T-helper 2 cell treated with Interferon-gamma antibody and Interleukin-4, amounts not matched to agents 5 μg/mL and 100 μg/mL, for 36 hours (primary cell): ENCODE measurements at places on chromosomes 5 and 9.
A peak's percentile ranks its signal among the peaks of the same experiment; 100 is the strongest.

DNA sequence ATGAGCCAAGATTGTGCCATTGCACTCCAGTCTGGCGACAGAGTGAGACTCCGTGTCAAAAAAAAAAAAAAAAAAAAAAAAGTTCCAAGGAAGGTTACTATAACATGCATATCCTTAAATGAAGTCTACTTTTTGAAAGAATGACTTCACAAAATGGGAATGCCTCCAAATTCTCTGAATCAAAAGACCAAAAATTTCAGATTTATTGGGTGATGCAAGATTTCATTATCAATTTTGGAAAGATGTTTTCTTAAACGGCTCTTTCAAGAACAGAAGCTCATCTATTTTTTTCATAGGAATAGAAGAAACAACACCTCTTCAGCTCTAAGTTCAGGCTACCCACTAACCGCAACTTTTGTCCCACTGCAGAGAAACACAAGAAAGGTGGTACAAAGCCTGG is 69.9 kb downstream of the AUH start:
- no peak for DNase-seq

GRCh38 chr5:39816156-39816845 is 391.5 kb upstream of the DAB2 start:
- no peak for DNase-seq

- no peak for DNase-seq
Observed at GRCh38 chr5:60586307-60586901, 113.6 kb downstream of the DEPDC1B start.

DNA sequence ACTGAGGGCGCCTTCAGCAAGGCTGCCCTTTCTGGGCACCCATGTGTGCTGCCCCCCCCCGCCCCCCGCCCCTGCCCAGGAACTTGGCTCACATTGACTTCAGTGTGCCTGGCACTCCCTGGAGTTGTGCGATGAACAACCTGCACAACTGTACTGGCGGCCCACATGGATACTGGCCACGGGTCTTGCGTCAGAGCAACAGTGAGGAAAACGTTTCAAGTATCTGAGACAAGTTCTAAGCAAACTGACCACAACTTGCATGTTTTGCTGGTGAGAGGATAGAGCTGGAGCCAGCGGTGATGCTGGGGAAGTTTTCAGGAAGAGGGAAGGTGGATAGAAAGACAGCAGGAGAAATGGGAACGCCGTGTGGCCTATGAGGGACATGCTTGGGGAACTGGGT is 45.4 kb downstream of the HABP4 start:
- no peak for DNase-seq

GRCh38 chr9:16105168-16106020 is 552.6 kb downstream of the CCDC171 start:
- DNase-seq, result no peak

DNA sequence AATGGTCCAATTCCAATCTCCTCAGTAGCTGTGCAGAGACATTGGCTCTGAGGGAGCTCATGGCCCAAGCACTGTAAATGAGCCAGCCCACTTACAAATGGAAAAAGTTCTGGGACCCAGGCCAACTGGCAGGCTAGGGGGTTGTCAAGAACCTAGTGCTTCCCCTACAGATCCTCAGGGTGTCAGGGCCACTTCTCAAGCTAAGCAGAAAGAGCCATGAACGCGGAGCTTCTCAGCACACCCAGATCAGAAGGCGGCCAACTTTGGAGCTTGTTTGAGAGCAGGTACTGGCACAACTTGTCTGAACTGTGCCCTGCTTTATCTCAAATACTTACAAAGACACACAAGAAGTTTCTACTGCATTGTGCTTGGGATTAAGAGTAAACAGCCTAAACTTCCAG is 17.5 kb downstream of the TLE1 start:
- DNase-seq, result no peak

GRCh38 chr5:180330810-180331646 is 22.1 kb downstream of the GFPT2 start:
- DNase-seq, result no peak

GRCh38 chr9:7055171-7055903 is 297.6 kb downstream of the KDM4C start:
- no peak for DNase-seq

DNA sequence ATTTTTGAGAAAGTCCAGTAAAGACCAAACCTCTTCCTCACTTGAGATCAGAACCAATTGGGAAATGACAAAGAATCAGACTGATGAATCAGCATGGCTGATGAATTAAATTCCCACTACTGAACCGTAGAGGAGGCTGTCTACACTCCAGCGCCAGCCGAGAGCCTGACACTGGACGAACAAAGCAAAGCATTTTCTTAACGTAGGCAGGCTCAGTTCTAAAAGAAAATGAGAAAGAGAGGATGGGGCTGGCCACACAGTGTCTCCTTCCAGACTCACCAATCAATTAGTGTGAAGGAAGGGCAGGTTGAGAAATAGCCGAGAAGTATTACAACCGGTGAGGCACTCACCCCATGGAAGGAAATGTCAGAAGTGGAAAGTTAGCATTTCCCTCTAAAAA is 49.4 kb downstream of the ITGA1 start:
- no peak for DNase-seq

DNA sequence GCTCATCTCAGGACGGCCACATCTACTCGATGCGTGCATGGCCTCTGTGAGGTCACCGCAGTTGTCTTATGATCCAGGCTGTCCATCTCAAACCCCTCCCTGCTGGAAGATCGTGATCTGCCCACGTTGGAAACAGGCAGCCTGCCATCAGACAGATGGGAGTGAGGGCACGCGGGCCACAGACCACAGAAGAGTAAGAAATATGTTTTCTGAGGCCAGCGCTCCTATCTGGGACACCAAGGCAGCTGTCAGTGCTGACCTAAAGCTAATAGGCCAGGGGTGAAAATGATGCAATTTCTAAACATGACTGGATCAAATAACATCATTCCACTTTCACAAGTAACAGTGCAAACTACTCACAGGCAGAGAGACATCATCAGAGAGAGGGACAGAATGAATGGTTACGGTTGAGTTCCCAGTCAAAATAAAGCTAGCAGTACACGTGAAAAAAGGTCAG is 57.1 kb upstream of the CER1 start:
- no peak for DNase-seq

GRCh38 chr9:91734371-91734981 is 215.6 kb downstream of the ROR2 start:
- peak; percentile 40 for DNase-seq

DNA sequence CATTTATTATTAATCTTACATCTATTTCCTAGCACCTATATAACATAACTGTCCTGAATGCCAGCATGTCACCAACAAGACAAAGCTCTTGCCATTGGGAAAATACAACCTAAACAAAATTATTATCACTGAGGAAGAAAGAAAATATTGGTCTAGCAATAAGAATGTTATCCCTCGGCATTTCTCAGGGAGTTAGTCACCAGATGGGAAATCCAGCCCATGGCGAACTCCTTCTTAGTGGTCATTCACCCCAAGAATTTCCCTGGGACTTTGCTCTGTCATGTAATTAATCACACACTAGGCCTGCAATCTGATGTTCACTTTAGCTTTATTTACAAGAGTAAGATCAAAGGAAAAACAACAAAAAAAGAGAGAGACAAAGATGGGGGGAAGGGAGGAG is 56.1 kb upstream of the TAS2R1 start:
- no peak for DNase-seq

DNA sequence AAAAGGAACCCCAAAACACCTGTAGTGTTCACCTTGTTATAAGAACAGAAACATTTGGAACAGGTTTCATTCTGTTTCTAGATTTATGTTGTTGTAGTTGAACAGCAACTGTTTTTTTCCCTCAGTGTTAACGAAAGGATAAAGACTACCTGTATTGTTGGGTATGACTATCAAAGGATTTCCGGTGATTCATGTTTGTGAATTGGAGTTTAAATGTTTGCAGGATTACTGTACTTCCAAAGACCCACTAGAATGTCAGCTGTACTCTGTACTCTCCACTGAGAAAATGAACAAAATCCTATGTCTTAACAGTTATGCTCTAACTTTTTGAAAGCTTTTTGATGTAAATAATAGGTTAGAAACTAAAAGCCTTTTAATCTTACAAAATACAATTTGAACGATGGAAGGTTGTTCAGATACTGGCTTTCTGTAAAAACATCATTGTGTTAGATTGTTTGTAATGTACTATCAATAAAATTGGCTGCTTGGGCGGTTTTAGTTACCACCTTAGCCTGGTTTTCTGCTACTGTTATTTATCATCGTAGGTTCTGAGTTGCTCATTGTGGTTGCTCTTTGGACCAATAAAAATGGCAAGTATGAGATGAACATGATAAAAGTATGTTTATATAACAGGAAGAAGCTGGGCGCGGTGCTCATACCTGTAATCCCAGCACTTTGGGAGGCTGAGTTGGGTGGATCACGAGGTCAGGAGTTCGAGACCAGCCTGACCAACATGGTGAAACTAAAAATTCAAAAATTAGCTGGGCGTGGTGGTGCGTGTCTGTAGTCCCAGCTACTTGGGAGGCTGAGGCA is 44.1 kb downstream of the DCP2 start:
- peak; percentile 27 for DNase-seq

DNA sequence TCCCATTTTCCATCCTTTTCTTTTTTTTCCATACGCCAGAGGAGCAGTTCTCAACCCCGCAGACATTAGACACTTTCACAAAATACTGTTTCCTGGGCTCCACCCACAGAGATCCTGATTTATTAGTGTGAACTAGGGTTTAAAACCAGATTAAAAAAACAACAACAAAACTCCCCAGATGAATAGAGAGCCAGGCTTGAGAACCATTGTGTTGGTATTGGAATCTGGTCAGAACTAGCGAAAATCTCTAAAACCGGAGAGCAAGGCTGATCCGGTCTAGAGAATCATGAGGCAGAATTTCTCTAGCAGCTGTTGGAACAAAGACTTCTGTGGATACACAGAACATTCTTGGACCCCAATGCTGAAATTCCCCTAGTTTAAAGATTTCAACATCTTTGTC is 173.0 kb downstream of the PCSK1 start:
- no peak for DNase-seq

GRCh38 chr9:82424599-82425120 is 436.1 kb downstream of the SPATA31D1 start:
- no peak for DNase-seq

DNA sequence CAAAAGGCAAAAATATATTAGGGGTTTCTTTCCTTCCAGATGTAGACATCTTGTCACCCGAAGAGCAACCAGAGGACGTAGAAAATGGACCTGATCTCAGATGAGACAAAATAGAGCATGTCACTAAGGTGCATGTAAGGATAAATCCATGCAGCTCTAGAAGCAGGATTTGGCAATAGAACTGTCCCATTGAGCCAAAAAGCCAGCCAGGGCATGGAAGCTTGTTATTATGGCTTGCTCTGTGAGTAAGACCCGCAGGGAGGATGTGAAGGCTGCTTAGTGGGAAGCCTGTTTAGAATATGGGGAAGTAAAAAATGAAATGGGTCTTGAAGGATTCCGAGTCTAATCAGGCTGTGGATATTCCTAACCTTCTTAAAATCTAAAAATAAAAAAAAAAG is 165.6 kb upstream of the MPDZ start:
- no peak for DNase-seq

GRCh38 chr9:93673839-93674334 is 97.5 kb downstream of the PHF2 start:
- DNase-seq, result no peak

- no peak for DNase-seq
Observed at GRCh38 chr9:96751815-96752214, 26.1 kb downstream of the ZNF510 start.

DNA sequence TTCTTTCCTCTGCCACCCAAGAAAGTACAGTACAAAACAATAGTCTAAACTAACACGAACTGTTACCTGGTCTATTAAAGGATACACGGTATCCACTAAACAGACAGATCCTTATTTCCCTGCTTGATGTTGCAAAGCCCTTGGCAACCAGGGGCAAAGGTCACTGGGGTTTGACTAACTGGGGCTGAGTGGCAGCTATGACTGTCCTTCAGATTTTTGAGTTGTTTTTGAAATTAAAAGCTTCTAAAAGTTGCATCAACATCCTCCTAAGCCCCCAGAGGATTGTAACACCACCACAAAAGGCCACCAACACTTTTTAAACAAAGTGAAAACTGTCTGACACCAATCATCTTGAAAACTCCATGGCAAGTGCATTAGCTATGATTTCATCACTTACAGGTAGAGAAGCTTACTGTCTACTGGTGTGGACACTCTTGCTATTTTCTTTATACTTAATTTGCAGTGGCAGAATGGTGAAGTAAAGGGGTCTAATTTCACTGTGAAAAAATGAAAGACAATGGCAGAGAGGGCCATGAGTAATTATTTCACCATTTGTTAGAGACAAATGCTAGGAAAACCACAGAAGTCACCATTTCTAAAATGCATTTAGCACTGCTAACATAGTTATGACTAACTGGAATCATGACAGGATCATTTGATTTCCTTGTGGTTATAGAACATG is 292.4 kb downstream of the EFNA5 start:
- no peak for DNase-seq

- no peak for DNase-seq
Observed at GRCh38 chr5:173582216-173583111, 34.0 kb downstream of the BOD1 start.

DNA sequence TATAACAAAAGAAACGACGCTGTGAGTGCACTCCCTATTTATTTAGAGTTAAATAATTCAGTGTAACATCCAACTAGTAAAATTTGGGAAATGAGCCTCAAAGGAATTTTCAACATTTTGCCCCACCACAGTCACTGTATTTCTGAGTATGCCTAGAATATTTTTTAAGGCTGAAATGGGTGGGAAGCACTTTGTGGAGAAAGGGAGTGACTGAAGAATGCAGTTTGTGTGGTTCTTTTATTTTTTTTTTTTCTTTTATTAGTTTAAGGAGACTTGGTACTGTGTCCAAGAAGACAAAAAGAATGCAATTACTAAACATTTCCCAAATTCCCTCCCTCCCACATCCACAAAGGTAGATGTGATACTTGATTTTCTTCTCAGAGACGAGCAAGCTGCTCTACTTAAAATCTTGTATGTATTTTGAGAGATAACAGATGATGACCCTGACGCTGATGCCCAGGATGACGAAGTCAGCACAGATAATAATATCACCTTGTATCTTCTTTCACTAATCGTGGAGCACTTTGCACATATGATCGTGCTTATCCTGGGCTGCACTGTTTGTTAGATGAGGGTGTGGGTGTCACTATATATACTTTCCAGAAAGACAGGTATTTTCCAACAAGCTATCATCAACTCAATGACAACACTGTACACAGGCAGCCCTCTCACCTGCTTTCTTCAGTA is 586.3 kb downstream of the RAB3C start:
- DNase-seq, result no peak

DNA sequence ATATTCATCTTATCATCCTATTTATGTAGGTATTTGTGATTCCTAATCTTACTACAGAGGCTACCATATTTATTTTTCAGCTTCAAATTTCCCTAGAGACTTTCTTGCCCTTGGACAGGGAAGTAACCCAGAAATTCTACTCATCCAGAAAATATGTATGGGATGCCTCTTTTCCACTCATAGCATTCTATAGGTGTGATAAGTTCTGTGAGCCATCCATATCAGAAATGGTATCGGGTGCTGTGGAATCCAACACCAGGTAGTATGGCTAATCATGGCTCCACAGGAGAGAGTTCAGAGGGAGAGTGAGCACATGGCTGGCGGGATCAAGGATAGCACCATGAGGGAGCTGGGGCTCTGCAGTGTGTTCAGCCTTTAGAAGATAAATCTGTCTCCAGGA is 349.3 kb upstream of the ACTBL2 start:
- DNase-seq, result no peak

GRCh38 chr5:77418162-77418561 is 74.0 kb downstream of the WDR41 start:
- DNase-seq, result no peak
